ENCODE measurements at places on chromosomes 16 and 17.

- peak; percentile 73 for DNase-seq
These were observed 44.1 kb upstream of the SEC14L1 start for GRCh38 chr17:77096570-77097214.

GRCh38 chr17:31293581-31293980 lies 3.5 kb downstream of the OMG start:
- DNase-seq, result no peak

DNA sequence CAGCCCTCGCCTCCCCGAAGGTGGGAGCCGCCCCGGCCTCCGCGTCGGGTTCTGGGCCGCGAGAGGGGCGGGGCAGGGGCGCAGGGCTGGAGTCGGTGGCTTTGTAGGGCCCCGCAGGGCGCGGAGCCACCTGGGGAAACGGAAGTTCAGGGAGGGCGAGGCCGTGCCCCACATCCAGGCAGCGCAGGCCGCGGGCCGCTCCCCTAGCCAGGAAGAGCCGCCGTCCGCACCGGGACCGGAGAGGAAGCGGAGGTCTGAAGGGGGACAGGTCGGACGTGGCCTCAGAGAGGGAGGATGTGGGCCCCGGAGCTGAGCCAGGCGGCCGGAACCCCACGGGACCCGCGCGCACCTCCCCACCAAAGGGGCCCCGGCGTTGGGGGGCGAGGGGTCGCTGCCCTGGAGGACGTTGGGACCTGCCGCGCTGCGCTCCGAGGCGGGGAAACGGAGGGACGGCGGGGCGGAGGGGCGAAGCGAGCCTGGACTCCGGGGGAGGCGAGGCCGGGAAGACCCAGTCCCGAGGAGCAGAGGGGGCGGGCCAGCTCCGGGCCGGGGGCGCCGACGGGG lies 482 bp upstream of the SLC16A3 start:
- no peak for DNase-seq

GRCh38 chr16:64585367-64585766 lies 536.5 kb downstream of the CDH11 start:
- DNase-seq, result peak; percentile 17

DNA sequence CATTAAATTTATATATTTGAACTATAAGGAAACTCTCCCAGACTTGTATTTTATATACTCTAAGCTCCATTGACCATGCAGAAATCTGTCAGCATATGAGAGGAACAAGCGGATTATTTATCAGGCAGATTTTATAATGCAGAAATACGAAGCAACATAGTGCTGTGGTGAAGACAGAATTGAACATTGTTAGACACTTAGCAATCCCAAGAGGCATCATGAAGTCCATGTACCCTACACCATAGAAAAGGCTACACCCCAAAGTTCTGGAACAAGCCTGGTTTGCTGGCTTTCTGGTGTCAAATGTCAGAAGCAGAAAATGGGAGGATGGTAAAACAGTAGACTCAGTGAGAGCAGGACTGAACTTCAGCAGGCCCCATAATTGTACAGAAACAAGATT lies 241.1 kb downstream of the PRKCA start:
- no peak for DNase-seq
